Activated CD4-positive, alpha-beta memory T cell treated with anti-CD3 and anti-CD28 coated beads, Interleukin-2, amount 10 ng/mL, durations not matched to agents 7 days and 5 days (primary cell): ENCODE measurements at places on chromosomes 6 and 20. TPM values are rescaled to one million over a fixed set of nuclear protein-coding genes. Genes with fewer than 3 reads are reported as not detected.

GRCh38 chr6:11198663-11199603 lies 33.5 kb downstream of the NEDD9 start:
- DNase-seq, result peak; percentile 54

DNA sequence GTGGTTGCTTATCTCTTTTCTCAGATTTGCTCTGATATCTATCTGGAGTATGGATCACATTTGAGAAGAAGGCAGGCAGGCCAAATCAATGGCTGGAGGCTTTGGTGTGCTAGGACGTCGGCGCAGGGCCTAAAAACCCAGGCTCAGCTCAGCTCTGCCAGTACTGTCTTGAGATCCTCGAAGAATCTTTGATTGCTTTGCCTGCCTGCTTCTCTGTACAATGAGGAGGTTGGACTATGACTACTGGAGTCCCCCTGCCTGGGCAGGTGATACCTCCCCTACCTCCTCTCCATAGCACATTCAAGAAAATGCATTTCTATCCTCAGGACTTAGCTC lies 25.1 kb downstream of the KCNK5 start:
- no peak for DNase-seq

- DNase-seq, result no peak
Measured at GRCh38 chr6:8000188-8000596, 64.0 kb downstream of the BLOC1S5 start.

- no peak for DNase-seq
Measured at GRCh38 chr6:127464161-127464880, 5.1 kb upstream of the KIAA0408 start.

DNA sequence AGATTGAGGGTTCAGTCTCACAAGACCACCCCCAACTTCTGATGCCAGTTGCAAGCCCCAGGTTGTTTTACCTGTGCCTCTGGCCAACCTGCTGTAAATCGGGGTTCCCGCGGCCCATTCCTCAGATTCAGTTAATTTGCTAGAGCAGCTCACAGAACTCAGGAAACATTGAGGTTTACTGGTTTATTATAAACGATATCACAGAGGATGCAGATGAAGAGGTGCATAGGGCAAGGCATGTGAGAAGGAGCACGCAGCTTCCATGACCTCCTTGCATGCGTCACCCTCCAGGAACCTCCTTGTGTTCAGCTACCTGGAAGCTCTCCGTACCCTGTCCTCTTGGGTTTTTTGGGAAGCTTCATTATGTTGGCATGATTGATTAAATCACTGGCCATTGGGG lies 66.0 kb upstream of the CDKAL1 start:
- no peak for DNase-seq

- no peak for DNase-seq
Measured at GRCh38 chr6:33672808-33673207, 38.7 kb downstream of the UQCC2 start.

DNA sequence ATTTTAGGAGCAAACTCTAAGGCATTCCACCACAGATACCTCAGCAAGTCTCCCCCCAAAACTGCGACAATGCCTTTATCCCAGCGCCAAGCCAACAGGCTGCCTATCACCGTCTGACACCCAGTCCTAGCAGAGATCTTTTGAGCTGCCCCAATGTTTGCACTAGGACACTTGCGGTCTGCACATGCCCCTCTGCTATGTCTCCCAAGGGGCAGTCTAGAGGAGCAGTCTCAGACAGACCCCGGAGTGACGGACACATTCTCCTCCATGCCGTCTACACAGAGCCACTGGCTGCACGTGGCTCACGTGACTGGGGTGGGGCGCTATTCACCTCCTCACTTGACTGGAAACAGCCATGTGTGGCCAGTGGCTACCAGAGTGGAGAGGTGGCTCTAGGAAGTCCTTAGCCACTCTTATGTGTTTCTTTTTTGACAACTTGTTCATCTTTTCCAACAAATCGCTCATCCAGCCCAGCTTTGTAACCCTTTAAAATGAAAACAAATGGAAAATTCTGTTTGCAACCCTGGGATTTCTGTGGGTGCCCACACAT lies 16.0 kb downstream of the DIDO1 start:
- DNase-seq, result no peak

- peak; percentile 51 for DNase-seq
Measured at GRCh38 chr6:166244353-166245045, 63.7 kb downstream of the PRR18 start.

GRCh38 chr20:63890201-63890576 lies 4.7 kb upstream of the DNAJC5 start:
- DNase-seq, result no peak

GRCh38 chr6:40473026-40473425 lies 114.1 kb downstream of the LRFN2 start:
- DNase-seq, result no peak

GRCh38 chr6:54315656-54316055 lies 7.4 kb downstream of the TINAG start:
- DNase-seq, result no peak

GRCh38 chr6:156955494-156956183 lies 178.5 kb downstream of the ARID1B start:
- no peak for DNase-seq

GRCh38 chr20:61528591-61528990 lies 276.5 kb downstream of the CDH4 start:
- no peak for DNase-seq

DNA sequence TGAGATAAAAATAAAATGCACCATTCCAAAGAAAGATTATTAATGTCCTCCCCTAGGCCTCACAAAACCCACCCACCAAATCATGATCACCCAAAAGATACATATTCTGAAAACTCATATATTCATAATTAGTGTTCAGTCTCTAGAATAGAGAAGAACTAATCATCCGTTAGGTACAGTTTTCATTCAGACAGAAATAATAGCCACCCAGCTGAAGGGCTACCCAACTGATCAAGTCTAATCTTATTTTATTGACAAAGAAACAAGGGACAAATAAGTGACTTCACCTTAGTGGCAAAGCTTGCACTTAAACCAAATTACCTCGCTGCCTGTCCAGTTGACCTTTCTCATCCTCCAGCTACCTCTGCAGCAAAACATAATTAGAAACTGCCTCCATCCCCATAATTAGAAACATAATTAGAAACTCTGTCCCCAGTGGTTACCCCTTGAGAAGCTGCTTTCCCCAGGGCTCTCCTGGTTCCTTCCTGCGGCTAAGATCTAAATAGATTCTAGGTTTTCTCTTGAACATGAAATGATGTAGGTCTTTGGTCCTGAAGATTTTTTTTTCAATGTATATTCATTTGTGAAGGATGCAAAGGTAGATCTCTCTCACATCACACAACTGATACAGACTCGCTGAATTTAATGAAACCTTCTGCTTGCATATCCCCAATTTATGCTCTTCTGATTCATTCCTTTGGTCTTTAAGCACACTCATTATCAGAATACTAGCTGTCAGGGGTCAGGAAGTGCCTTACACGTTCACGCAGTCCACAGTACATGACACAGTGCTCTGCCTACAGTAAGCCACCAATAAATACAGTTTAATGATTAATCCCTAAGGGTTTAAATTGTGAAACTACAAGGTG lies 46.3 kb downstream of the HBS1L start:
- no peak for DNase-seq

- no peak for DNase-seq
Measured at GRCh38 chr6:122751326-122751725, 28.2 kb upstream of the FABP7 start.

DNA sequence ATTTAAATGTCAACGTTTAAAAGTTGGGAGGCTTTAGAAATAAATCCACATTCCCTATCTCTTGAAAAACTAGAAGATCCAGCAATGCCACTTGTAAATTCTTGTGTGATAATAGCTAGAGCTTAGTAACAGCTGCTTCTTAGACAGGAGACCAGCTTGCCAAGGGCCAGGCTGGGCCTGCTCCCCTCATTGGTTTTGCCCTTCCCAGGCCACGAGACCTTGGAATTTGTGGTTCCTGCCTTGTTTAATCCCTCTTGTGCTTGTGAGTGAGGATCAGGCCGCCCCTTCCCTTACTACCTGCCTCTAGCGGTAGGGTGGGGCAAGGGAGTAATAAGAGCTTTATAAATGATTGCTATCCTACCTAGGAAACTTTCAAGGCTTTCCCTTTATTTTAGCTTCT lies 363.5 kb downstream of the SYNE1 start:
- DNase-seq, result no peak

DNA sequence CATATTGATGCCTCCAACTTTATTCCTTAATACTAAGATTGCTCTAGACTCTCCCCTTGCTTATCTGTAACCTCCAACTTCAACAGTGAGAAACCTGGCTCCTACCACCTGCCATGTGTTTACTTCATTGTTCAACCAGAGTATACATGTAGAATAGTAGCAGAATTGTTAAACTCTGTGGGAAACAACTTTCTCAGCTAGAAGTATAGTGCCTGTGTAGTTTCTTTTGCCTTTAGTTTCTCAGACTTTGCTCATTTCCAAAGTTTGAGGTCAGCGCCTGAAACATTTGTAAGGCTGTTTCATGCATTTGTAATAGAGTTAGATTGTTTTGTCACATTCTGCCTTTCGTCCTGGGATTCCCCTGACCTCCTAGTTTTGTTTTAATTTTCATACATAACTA lies 34.9 kb upstream of the HECA start:
- no peak for DNase-seq

DNA sequence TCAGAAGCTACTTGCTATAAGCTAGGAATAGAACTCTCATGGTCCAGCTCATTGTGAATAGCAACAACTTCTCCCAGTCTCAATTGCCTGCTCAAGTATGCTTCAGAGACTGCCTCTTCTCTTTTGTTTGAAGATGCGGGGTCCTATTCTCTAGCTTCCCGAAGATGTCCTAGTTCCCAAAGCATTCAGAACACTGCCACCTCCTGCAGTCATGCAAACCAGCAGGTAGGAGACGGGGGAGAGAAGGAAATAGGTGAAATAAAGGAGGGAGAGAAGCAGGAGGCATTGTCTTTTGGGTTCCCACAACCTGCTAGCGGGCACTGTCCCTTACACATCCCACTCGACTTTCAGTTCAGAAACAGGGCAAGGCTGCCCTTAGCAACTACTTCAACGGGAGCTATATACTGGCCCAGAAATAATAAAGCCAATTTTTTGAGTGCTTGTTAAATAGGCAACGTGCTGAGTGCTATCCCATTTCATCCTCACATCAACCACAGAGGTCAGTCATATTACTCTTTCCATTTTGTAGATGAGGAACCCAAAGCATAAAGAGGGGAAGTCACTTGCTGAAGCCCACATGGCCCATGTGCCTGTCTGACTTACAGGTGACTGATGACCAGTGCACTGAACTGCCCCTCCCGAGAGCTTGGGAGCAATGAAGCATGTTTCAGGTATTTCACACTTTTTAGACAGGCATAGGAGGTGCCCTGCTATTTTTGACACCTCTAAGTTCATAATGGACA lies 61.9 kb upstream of the ATXN1 start:
- DNase-seq, result no peak

- no peak for DNase-seq
Measured at GRCh38 chr6:83038246-83038645, 27.4 kb downstream of the UBE3D start.

ANGPT4 gene
- total RNA-seq, result not detected

OR2H2 gene
- total RNA-seq, result not detected

COX4I2 gene
- not detected for total RNA-seq

MOG gene
- not detected for total RNA-seq

SRF gene
- 45.9 TPM for total RNA-seq

MYH7B gene
- 0.08 TPM for total RNA-seq

TFAP2D gene
- not detected for total RNA-seq

MAFB gene
- total RNA-seq, result 0.28 TPM

PLCB4 gene
- not detected for total RNA-seq

GRIK2 gene
- not detected for total RNA-seq
